ENCODE measurements at places on chromosomes 16 and 17.

- DNase-seq = no peak
Observed at GRCh38 chr17:40480501-40481003, 20.9 kb downstream of the TNS4 start.

DNA sequence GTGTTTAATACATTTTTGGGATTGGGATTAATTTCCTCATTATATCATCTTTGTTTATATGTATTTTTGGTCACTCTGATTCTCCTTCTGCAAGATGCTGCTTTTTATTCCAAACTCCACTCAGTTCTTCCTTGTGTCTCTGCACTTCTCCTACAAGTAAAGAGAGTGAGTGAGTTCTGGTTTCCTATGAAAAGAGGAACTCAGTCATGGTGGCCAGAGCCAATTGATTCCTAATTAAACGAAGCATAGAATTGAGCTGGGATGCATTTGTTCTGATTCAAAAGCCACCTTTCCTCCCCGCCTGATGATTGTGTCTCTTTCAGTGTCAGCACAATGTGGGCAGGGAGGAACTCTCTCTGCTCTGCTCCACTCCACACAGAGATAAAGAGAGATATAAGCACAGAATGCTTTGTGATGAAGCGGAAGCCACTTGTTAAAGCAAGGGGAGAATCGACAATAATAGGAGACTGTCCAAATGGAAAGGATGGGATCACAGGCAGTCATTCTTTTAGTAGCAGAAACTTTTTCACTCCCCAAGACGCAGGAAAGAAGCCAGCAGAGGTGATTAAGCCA lies 121.3 kb upstream of the GOT2 start:
- DNase-seq = no peak

- no peak for DNase-seq
Observed at GRCh38 chr16:27748868-27749546, 199.1 kb downstream of the KATNIP start.

- no peak for DNase-seq
Observed at GRCh38 chr16:13944816-13945215, 24.9 kb downstream of the ERCC4 start.

DNA sequence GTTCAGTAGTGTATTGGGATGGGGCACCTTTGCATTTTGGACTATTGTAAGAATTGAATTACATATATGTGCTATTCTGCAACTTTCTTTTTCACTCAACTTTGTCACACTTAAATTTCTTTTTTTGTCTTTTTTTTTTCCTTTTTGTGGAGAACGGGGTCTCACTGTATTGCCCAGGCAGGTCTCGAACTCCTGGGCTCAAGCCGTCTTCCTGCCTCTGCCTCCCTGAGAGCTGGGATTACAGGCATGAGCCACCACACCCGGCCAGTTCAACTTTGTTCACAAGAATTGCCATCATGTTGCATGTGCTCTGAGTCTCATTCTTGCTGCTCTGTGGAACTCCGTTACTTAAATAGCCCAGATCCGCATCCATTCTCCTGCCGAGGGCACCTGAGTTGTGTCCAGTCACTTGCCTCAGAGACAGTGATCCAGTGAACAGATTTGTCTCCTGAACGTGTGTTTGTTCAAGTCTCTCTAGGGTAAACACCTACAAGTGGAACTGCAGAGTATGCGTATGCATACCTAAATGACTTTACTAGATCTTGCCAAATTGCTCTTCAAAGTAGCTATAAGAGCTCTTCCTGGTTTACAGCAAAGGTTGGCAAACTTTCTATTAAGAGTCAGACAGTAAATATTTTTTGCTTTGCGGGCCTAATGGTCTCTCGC lies 3.4 kb upstream of the SLC38A10 start:
- DNase-seq = no peak

DNA sequence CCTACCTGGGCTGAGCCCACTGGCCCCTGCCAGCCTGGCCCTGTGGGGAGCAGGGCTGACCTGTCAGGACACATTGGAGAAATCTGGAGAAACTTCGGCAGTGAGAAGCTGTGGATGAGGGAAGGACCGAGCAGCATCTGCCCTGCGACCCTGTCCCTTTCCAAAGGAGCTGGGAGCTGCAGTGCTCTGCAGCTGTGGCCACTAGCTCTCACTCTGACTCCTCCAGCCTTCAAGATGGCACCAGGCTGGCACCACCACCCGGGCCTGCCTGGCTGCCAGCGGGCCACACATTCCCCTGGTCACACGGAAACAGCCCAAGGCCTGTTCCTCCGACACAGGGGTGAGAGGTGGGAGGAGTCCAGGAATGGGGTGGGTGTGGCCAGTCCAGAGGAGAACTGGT lies 30.1 kb downstream of the CD300LG start:
- no peak for DNase-seq

All from NCI-H524 treated with DMSO at 0.1 percent for 48 hours (cell line).